Effector CD8-positive, alpha-beta T cell (primary cell): ENCODE measurements at places on chromosomes 1 and 21.

GRCh38 chr21:33334191-33334590 lies 9.4 kb downstream of the IFNAR1 start:
- no peak for DNase-seq

- no peak for DNase-seq
These were observed 466 bp downstream of the VPS26C start for GRCh38 chr21:37266515-37267221.

GRCh38 chr1:42041031-42041430 lies 112.2 kb upstream of the GUCA2B start:
- DNase-seq = no peak

DNA sequence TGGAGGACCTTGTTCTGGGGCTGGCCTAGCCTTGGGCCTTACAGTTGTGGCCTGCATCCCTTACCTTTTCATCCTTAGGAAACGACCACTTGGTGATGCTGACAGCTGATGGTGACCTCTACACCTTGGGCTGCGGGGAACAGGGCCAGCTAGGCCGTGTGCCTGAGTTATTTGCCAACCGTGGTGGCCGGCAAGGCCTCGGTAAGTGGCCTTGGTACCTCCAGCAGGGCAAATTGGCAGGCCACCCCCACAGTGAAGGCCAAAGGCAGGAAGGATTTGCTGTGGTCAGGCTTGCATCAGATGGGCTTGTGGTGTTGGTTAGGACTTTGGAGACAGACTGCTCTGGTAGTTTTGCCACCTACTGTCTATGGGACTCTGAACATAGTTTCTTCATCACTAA lies 17.7 kb upstream of the TRNAU1AP start:
- DNase-seq = no peak

- no peak for DNase-seq
These were observed 79.4 kb upstream of the POU3F1 start for GRCh38 chr1:38125837-38126520.

DNA sequence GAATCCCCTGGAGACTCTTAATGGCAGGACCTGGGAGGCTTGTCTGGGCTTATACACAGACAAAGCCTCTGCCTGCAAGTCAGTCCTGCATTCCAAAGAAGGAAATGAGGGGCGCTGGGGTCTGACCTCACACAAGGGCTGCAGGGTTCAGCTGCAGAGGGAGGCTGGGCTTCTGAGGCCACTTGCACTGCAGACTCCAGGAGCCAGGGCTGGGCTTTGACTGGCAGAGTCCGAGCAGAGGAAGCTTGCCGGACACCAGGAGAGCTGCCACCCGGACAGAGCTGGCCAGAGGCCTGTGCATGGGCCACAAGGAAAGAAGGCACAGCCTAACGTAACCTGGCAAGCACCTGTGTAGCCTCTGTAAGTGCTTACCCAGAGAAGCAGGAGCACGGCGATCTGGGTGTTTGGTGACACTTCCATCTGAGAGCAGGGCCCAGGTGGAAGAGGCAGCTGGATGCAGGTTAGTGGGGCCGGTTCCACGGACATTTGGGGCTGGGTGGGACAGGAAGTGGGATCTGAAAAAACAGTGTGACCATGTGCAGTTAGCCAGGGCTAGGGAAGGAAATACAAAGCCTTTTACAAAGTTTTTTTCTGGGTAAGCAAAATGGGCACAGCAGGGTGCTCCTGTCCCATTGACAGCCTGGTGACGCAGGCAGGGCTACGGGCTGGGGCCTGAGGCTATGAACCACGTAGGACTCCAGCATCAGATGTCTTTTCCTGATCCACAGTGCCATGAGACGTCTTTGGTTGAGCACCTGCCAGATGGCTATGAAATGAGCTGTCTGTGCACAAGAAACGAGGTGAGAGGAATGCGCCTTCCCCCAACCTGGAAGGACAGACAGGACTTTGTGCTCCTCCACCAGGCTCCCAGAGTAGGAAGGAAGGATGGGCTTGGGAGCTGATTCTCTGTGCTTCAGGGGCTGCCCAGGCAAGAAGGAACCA lies 37.3 kb upstream of the LBR start:
- DNase-seq = no peak

DNA sequence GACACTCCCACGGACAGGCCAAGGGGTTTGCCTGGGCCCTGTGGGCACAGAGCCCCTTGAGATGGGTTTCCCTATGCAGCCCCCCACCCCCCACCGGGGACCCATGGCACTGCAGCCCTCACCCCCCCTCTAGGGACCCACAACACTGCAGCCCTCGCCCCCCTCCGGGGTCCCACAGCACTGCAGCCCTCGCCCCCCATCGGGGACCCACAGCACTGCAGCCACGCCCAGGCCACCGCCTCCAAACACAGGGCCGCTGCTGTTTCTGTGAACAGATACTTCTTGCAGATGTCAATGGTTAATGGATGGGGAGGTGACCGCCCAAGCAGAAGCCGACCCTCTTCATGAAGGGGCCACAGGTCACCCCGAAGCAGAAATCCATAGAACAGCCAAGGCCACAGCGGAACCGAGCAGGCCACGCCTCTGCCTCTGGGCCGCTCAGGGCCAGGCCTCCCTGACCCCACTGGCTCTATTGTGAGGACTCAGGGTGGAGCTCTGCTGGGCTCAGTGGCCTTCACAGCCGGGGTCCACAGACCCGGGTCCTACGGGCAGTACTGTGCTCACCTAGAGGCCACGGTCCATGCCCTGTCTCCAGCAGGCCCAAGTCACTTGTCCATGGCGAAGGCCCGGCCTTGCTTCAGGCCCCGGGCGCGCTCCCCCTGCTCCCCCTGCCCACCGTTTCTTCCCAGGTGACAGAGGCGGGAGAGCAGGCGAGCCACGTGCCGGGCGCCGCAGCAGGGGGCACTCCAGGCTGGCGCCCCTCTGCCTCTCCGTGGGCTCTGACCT lies 4.1 kb upstream of the POFUT2 start:
- no peak for DNase-seq

- no peak for DNase-seq
These were observed 811.4 kb downstream of the USP25 start for GRCh38 chr21:16540966-16541727.

DNA sequence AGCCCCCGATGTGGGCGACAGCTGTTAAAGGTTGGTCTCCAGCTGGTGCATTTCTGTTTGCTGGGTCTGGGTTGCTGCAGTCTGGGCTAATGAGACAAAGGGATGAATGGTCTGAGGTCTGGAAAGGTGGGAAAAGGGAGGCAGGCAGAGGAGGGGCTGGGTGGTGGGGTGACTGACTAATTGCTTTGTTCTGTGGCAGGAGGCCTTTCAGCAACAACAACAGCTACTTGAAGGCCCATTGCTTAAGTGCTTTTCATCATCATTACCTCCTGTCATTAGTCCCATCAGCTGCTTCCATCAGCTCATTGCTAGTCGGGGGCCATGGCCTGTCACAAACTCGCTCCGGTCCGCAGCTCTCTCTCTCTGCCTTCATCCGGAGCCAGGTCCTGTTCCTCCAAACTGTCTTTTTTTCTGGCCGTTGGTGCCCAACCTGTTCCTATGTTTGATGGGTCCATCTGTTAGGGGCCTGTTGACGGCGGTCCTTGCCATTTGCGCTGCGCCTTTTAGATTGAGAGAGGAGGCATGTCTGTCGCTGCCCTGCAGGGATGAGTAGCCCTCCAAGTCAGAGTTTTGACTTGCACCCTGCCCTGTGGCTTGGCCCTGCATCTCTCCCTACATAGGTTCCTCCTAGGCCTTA lies 105.6 kb upstream of the PLXNA2 start:
- DNase-seq = no peak
